ENCODE measurements at places on chromosomes 4 and X.
A peak's percentile ranks its signal among the peaks of the same experiment; 100 is the strongest.

DNA sequence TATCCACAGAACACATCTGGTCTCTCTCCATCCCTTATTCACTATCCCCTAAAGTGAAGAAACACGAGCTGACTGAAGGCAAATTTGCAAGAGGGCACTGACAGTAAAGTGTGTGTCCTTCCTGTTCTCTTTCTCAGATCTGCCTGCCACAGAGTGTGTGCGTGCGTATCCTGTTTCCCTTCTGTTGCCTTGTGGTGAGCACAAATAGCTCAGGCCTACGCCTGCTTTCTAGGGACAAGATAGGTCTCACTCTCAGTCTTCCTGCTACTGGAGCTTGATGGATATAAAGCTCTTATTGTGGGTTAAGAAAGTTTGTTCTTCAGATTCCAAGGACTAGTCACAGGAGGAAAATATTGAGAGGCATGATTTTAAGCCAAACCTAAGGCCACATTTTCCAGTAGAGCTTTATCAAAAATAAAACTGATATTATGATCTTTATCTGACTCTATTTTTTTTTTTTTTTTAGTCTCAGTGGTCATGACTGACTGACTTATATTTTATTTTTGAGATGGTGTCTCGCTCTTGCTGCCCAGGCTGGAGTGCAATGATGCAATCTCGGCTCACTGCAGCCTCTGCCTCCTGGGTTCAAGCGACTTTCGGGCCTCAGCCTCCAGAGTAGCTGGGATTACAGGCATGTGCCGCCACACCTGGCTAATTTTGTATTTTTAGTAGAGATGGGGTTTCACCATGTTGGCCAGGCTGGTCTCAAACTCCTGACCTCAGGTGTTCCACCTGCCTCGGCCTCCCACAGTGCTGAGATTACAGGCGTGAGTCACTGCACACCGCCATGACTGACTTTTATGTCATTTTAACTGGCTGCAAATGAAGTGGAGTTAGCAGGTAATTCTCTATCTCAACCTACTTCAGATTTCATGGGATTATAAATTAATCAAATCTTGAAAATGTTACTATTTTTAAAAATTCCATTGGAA is 140.3 kb upstream of the SH3RF1 start:
- peak; percentile 51 for DNase-seq

DNA sequence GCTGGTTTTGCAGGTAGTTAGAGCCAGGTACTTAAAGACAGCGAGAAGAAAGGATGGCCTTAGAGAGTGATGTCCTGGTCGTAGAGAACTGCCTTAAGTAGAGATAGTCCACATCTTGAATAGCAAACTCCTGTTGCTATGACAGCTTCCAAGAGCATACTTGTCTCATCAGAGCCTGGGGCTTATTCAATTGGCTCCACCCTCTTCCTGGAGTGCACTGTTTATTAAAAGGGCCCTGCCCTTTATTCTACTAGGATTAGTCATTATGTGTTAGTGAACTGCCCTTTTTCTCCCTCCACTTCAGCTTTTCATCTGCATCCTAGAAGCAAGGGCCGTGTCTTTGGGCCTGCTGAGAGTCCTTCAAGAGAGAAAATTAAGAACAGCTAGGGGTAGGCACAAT is 94.5 kb upstream of the EOLA2 start:
- DNase-seq, result peak; percentile 73

DNA sequence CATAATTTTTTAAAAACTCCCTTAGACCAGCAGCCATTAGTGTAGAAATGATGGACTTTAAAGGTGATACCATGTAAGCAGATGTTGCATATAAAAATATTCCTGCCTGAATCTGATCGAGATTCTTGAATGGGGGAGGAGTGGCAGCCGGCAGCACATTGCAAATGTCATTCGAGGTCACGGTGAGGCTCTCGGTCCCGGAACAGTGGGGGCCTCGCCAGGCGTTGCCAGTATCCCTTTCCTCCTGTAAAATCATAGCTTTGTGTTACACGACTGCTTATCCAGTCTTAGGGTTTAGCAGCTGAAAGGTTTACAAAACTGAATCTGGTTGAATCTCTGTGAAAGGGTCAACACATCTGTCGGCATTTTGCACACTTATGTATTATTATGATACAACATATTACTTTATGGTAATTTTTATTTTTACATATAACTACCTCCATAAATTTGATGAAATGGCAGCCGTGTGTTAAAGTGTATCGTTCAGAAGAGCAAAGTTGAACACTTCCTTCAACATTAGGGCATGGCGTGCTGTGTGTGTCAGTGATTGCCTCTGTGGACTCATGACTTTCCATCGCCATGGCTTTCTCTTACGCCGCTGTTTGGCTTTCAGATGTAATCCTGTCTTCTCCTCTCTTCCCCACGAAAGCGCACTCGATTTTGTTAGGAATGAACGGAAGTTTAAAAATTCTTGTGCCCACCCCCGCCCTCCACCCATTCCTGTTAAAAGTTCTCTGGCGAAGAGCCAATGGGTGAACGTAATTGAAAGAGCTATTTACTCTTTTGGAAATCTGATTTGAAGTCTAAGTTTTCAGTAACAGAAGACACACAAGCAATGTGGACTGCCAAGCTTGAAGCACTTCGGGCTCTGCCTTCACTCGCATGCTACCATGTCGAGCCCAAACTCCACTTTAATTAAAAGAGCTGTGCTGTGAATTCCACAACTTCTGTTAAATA is 114.8 kb downstream of the STOX2 start:
- no peak for DNase-seq

DNA sequence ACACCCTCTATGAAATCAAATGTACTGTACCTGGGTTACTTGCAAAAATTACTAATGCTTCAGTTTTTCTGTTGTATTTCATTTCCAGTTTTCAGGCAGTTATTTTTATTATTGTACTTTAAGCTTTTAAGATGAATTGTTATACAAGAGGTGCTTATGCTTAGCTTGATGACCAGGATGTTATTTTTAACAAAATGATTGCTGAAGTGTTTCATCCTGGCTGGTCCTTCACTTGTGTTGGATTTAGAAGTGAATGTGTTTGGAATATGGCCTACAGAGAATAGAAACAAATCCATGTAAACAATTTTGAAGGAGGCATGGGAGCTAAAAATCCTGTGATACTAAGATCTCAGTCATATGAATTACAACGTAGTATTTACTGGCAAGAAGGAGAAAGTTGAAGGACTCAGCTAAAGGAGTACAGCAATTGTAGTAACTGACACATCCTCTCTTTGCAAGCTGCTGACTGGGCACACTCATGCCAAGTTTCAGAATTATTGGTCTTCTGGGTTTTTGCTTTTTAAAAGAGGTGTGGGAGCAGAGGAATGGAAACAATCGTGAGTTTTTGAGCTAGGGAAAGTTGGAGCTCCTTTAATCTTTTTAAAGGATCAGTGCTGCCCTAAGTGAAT is 9.2 kb downstream of the UBE2A start:
- no peak for DNase-seq

GRCh38 chr4:150768497-150768896 is 186.5 kb downstream of the MAB21L2 start:
- DNase-seq, result peak; percentile 5

DNA sequence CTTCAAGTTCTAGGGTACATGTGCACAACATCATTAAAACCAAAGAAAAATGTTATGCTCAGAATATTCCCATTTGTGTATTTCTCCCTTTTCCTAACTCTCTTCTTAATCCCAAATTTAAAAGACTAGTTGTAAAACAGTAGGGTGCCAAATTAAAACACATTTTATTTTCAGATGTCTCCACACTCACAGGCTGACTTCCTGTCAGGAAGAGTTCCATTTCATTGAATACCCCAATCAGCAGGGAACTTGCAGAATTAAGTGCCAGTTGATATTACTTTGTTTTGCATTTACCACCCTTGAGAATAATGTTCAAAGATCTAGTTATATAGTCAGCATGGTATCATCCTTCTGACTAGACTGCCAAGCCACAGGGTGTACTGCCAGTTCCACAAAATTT is 207.9 kb downstream of the MAB21L2 start:
- DNase-seq, result peak; percentile 25

Data from fibroblast of mammary gland (primary cell).